ENCODE measurements at places on chromosomes 6 and 20.
A peak's percentile ranks its signal among the peaks of the same experiment; 100 is the strongest.

- no peak for DNase-seq
Observed at GRCh38 chr6:115830895-115831294, 229.8 kb downstream of the FRK start.

GRCh38 chr6:152508477-152508876, 128.7 kb downstream of the SYNE1 start:
- no peak for DNase-seq

- DNase-seq: no peak
Observed at GRCh38 chr6:148762231-148762630, 15.4 kb downstream of the UST start.

DNA sequence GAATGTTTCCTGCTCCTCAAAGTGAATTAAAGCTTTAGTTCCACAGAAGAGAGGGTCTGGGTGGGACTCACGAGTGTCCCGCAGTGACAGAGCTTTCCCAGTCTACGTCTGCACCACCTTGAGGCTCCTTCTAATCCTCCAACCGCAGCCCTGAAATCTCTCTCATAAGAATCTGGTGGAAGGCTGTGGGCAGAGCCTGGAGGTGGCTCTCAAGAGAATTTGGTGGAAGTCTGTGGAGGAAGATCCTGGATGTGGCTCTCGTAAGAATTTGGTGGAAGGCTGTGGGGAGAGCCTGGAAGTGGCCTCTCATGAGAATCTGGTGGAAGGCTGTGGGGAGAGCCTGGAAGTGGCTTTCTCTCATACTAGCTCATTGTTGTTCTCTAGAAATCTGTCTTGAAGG, 13.8 kb upstream of the DUSP22 start:
- no peak for DNase-seq

DNA sequence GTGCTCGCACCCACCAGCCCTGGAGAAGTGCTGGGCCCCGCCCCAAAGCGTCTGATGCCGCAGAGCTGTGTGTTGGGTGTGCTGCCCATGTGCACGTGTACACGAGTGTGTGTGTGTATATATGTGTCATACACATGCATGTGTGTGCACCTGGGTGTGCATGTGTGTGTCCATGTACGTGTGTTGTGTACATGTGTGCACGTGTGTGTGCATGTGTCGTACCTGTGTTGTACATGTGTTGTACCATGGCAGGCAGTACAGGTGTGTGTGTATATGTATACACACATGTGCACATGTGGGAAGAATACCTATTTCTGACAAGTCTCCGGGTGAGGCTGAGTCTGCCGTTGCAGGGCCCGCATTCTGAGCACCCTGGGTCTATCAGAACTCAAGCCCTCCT, 6.2 kb upstream of the MRGBP start:
- no peak for DNase-seq

- DNase-seq: no peak
Observed at GRCh38 chr6:99331531-99331930, 17.9 kb downstream of the FAXC start.

DNA sequence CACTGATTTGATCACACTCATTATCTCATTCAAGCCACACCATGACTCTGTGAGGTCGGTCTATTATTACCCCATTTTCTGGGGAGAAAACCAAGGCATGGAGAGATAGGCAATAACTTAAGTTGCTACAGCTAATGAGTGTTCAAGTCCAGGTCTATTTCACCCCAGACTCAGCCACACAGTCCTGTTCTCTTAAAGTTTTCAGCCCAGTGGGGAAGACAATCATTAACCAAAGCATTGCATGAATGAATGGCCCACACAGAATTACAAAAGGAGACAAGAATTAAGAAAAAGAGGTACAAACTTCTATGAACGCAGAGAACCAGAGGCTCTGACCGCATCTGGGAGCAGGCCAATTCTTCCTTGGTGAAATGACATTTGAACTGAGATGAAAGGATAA, 7.1 kb downstream of the BPI start:
- DNase-seq: no peak

GRCh38 chr20:14984768-14985622, 647.6 kb upstream of the FLRT3 start:
- no peak for DNase-seq

DNA sequence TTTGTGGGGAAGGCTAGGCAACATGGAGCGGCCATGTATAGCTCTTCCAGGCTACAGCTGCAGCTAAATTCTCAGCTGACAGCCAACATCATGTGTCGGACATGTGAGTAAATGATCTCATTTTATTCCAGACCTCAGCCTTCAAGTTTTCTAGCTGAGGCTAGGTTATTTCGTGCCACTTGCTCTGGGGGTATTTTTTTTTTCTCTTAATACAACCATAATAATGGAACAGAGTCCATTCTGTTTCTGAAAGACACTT, 573.5 kb downstream of the CD109 start:
- DNase-seq: no peak

DNA sequence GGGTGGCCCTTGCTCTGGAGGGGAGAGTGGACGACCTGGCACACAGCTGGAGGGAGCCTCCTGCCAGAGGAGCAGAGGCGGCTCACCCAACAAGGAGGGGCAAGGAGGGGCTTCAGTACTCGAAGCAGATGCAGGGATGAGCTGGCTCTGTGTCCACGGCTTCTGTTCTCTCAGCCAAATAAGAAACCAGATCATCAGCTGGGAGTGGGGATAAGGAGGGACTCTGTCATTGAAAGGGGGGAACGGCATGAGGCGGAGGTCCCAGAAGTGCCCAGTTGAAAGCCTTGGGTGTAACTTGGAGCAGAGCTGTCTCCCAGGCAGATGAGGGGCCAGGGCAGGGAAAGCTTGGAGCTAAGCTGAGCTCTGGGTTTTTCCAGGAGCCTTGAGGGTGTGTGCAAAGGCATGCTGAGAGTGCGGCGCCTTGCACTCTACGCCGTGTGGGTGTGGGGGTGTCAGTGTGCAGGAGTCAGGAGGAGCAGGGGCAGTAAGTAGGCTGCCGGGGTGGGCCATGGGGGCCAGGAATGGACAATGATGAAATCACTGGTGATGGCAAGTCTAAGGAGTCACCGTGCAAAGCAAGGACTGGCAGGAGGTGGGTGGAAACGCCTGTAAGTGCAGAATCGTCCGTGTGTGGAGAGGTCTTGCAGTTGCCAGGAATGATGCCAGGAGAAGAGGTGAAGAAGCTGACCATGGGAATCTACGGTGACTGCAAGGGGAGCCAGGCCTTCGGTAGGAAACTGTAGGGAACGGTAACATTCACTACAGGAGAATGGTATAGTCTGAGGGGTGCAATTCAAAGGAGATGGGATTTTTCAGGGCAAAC, 85.4 kb upstream of the FOXQ1 start:
- no peak for DNase-seq

- DNase-seq: peak; percentile 84
Observed at GRCh38 chr6:37207903-37208456, 38.0 kb downstream of the PIM1 start.

DNA sequence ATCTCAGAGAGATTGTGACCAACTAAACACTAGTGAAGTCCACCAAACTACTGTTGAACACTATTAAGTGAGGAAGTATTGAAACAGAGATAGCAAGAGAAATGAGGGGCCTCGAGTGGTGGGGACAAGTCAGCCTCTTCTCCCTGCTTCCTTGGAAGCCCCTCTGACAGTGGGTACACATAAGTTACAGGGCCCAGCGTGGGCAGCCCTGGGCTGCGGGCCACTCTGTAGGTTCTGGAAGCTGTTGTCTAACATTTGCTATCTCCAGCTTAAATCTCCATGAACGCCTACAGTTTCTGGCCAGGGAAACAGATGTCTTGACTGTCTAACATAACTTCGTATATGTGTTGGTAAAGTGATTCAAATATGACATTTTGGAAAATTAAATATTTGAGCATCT, 71.4 kb downstream of the KLHL32 start:
- no peak for DNase-seq

DNA sequence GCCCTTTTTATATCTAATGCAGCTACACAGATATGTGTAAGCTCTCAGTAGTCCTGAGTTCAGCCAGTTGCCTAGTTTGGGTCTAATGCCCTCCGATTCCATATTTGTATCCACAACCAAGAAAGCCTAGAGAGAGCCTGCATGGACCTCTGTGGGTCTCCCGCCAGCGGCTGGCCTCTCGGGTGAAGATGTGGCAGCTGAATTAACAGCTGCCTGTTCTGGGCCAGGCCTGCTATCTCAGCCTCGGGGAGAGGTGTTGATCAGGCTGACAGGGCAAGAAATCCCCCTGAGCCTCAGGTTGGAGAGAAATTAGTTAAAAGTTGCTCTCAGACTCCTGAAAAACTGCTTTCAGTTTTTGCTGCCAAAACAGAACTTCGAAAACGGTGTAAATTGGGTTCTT, 19.8 kb downstream of the PTK7 start:
- DNase-seq: no peak

DNA sequence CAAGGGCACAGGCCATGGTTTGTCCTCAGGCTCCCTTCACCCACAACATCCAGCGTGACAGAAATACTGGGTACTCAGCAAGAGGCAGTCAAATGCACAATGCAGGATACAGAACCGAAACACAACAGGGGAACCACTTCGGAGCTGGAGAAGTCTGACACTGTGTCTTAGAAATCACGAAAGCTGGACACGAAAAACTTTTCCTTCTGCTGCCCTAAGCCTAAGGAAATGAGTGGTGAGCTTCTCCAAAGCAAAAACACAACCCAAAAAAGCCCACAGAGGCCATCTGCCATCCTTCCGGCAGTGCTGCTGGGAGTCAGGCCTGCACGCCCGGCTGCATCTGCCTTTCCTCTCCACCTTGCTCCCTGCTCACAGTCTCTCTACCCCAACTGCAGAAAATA, 106.3 kb downstream of the SLC23A2 start:
- no peak for DNase-seq

DNA sequence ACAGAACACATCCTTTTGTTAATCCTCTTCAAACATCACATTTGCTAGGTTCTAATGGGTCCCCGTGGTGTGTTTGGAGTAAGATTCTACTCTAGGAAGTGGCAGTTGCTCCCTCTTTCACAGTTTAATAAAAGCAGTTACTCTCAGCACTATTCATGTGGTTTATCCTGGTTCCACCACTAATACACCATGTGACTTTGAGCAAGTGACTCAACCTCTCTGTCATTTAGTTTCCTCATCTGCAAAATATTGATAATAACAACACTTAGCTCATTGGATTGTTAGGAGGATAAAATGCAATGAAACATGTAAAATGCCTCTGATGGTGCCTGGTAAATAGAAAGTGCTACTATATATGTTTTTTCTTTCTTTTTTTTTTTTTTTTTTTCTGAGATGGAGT, 488.0 kb upstream of the NOX3 start:
- no peak for DNase-seq

DNA sequence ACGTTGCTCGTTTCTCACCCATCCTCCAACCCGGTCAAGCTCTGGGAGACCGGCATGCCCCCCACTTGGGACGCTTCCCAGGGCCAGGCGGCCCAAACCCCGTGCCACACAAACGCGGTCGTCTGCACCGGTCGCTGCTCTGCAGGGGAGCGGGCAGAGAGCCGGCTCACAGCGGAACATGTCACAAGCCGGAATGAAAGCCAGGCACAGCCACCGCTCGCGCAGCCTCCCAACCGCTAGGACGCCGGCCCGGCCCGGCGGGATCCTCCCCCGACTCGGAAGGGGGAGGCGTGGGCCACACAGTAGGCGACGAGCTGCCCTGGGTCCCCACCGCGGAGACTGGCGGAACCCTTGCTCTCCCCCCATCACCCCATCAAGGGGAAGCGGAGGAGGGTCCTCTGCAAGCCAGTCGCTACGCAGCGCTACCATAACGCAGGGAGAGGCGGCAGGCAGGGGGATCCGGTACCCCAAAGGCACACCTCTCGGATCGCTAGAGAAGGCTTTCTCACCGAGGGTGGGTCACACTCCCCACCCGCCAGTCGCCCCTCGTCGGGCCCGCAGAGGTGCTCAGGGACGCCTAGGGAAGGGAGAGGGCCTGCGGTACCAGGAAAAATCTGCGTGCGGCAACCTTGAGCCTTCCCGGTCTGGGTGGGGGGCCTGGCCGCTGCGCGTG, 768.4 kb upstream of the DEFB115 start:
- no peak for DNase-seq

GRCh38 chr20:13054011-13054410, 45.2 kb downstream of the SPTLC3 start:
- DNase-seq: no peak

- no peak for DNase-seq
Observed at GRCh38 chr6:121896771-121897170, 461.3 kb downstream of the GJA1 start.

DNA sequence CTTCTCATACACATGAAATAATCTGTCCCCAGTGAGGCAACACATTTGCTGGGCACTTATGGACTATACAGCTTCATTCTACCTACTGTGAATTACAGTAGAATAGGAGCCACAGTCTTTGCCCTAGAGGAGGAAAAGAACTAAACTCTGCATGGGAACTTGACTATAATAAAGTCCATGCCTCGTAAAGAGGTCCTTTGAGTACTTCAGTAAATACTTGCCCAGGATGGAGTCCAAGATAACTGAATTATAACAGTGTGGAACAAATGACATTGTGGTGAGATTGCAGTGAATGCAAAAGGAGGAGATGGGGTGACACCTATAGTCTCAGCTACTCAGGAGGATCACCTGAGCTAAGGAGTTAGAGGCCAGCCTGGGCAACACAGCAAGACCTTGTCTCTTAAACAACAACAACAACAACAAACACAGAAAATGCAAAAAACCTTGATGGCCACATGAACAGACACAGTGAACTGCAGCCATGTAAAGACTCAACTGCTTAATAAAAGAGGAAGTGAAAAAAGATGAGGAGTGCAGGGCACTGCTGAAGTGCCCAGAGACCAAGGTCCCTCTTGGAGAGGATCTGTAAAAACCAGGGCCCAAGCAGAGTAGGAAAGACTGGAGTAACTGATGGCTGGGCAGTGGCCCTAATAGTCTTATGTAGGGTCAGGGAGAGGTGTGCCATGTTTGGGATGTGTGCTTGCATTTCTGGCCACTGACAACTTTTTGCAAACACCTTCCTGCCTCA, 3.7 kb downstream of the MRPS18A start:
- DNase-seq: no peak

- no peak for DNase-seq
Observed at GRCh38 chr6:137659871-137660270, 165.7 kb upstream of the OLIG3 start.

DNA sequence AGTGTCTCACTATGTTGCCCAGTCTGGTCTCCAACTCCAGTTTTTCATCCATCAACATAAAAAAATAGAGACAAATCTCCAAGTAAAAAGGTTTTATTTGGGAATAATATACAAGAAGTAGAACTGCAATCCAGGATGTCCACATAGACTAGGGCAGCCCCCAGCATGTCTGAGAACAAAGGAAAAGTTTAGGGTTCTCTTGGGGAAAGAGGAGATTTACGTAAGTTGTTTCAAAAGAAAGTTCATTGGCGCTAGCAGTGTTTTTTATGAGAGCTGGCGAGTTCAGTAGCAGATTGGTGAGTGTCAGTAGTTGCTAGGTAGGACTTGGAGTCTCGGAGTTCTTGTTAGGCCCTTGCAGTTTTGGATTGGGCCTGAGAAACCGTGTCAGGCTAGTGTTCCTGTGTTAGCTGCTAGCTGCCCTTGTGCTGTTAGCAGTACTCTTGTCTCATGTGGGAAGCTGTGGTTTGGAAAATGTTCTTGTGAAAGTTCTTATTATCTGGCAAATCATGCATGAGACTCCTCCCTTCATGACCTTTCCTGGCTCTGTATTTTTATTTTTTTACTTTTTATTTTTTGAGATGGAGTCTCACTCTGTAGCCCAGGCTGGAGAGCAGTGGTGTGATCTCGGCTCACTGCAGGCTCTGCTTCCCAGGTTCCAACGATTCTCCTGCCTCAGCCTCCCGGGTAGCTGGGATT, 24.7 kb downstream of the TTLL9 start:
- no peak for DNase-seq
